Forelimb muscle (tissue), 1 donor: ENCODE measurements at places on chromosomes 13 and 19. TPM values are rescaled to one million over a fixed set of nuclear protein-coding genes. Genes with fewer than 3 reads are reported as not detected.

The TMEM143 gene
- polyA plus RNA-seq = 18.6 TPM

The CCNA1 gene
- 0.54 TPM for polyA plus RNA-seq

The EPSTI1 gene
- polyA plus RNA-seq = 1.5 TPM

The KCNC3 gene
- polyA plus RNA-seq = 1.3 TPM

The VAV1 gene
- 1.6 TPM for polyA plus RNA-seq

The TEX101 gene
- polyA plus RNA-seq = not detected

The MLLT1 gene
- 46.1 TPM for polyA plus RNA-seq

The ADGRE2 gene
- polyA plus RNA-seq = 0.51 TPM

The CSNK1A1L gene
- 0.10 TPM for polyA plus RNA-seq

- DNase-seq = no peak
Observed at GRCh38 chr13:44713788-44714469, 137.8 kb upstream of the TSC22D1 start.

- no peak for DNase-seq
Observed at GRCh38 chr13:46607768-46608564, 55.0 kb downstream of the LRCH1 start.

- DNase-seq = no peak
Observed at GRCh38 chr13:50224534-50224933, 209.3 kb downstream of the KCNRG start.

DNA sequence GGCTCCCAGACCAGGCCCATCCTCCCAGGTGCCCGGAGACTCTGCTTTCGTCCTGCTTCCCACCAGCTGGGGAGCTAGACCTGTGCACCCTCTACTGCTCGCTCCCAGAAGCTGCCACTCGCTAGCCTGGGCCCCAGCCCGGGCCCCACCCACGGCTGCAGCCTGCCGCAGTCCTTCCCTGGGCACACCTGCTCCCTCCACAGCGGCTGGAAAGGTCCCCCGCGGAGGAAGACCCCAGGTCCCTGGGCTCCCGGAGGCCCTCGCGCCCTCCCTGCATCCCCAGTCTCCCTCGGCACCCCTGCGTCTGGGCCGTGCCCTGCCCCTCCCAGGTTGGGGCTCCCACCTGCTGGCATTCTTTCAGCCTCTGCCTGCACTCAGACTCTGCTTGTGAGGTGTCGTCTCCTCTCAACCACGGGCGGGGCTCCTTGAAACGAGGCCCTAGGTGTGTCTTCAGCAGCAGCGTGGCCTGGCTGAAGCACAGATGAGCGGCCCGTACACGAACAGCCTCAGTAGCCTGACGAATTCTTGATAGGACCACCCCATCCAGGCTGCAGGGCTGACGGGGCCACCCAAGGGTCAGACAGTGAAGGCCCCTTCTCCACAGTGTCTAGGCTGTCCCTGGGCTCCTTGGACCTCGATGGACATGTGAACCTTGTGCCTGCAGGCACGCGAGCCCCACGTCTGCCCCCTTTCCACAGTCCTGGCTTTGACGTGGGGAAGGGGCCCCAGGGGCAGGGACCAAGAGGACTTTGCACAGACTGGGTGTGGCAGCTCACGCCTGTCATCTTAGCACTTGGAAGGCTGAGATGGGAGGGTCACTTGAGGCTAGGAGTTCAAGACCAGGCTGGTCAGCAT is 27.9 kb downstream of the DOT1L start:
- no peak for DNase-seq

- DNase-seq = no peak
Observed at GRCh38 chr13:59459972-59460371, 703.8 kb downstream of the DIAPH3 start.

GRCh38 chr19:4654437-4655361 is 15.4 kb downstream of the TNFAIP8L1 start:
- DNase-seq = no peak

GRCh38 chr13:86579662-86580061 is 780.4 kb upstream of the SLITRK6 start:
- DNase-seq = no peak

DNA sequence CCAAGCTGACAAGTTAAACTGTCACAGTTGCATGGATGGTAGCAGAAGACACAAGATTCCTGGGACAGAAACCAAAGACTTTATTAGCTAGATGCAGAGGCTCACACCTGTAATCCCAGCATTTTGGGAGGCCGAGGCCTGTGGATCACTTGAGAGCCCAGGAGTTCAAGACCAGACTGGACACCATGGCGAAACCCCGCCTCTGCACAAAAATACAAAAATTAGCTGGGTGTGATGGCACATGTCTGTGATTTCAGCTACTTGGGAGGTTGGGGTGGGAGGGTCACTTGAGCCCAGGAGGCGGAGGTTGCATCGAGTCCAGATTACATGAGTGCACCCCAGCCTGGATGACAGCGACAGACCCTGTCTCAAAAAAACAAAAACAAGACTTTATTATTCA is 346.6 kb downstream of the IRS2 start:
- no peak for DNase-seq

DNA sequence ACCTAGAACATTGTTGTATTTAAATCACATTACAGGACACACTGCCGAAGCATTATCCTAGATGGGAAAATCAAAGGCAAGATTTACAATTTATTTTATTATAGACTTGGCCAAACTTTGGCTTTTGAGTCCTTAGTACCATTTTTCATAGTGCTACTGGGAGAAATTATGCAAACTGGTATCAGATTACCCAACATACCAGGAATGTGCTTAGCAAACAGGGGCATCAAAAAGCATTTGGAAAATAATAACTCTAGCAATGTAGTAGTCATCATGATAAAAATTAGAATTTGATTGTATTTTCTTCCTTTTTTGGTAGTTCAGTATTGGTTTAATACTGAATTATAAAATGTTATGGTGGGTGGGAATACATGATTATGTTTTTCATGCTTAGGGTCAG is 34.0 kb downstream of the GPC6 start:
- DNase-seq = no peak

GRCh38 chr13:72218966-72219365 is 352.0 kb upstream of the DACH1 start:
- DNase-seq = no peak

GRCh38 chr19:4877753-4878490 is 10.5 kb upstream of the PLIN3 start:
- DNase-seq = no peak

- no peak for DNase-seq
Observed at GRCh38 chr13:84784443-84785153, 902.3 kb upstream of the SLITRK1 start.

DNA sequence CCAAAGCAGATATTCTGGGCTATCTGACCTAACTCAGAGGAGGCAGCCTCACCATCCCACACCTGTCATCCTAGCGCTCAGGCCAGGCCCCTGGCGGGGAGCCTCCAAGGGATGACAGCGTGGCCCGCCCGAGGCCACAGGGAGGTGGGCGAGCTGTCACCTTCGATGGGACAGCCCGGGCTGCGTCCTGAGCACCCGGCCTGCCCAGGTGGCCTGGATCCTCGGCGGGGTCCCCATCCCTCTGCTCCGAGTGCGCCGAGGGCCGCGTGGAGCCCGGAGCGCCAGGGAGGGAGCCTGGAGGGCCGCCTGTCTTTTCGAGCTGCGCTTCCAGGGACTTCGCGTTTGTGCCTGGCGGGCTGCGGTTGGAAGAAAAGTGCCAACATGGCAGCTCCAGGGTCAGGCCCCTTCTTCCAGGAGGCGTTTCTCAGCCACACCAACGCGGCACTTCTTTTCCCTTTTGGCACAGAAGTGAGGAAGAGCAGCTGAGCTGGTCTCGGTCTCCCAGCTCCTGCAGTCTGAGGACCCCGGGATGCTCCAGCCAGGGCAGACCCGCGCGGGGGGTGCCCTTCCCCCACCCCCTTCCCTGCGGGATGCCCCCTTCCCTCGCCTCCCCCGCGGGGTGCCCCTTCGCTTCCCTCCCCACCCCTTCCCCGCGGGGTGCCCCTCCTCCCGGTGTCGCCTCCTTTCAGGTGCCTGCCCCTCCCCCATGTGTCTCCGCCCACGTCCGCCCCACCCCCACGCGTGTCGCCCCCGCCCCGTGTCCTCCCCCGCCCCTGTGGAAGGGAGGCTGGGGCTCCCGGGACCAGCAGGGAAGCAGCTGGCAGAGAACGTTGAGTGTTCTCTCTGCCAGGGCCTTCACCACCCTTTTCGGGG is 42.3 kb downstream of the GJA3 start:
- no peak for DNase-seq

GRCh38 chr13:103222683-103223082 is 156.5 kb upstream of the SLC10A2 start:
- no peak for DNase-seq

- no peak for DNase-seq
Observed at GRCh38 chr19:18871543-18871942, 24.4 kb downstream of the CERS1 start.

GRCh38 chr19:19592690-19593089 is 25.8 kb downstream of the PBX4 start:
- DNase-seq = no peak

- DNase-seq = no peak
Observed at GRCh38 chr13:91292630-91293221, 54.8 kb upstream of the MIR17HG start.

DNA sequence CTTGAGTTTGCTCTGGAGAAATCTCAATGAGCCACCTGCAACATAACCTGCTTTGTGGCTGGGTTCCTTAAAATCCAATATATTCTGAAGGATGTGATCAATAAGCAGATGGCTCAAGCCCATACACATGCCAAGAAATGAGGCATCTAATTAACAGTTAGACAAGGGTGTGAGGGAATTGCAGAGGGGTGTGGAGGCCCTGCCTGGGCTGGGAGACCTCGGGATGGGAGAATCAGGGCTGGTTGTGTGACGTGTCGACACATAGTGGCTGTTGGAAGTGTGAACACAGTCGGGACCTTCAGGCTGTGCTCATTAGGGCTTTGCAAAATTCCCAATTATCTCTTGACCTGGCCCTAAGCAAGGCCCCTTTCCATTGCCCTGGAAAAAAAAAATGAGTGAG is 362.0 kb upstream of the TMTC4 start:
- DNase-seq = no peak
